Stimulated activated CD4-positive, alpha-beta T cell treated with anti-CD3 and anti-CD28 coated beads, Interleukin-1b, Interleukin-23, amount 100 ng/mL, for 1 hour (primary cell): ENCODE measurements at places on chromosomes 13 and 19.

GRCh38 chr19:51547397-51548212 lies 16.1 kb upstream of the SIGLEC6 start:
- no peak for DNase-seq

GRCh38 chr13:30052120-30052519 lies 201.7 kb upstream of the UBL3 start:
- no peak for DNase-seq

- DNase-seq: no peak
These were observed 25.1 kb downstream of the CARD8 start for GRCh38 chr19:48230555-48231129.

DNA sequence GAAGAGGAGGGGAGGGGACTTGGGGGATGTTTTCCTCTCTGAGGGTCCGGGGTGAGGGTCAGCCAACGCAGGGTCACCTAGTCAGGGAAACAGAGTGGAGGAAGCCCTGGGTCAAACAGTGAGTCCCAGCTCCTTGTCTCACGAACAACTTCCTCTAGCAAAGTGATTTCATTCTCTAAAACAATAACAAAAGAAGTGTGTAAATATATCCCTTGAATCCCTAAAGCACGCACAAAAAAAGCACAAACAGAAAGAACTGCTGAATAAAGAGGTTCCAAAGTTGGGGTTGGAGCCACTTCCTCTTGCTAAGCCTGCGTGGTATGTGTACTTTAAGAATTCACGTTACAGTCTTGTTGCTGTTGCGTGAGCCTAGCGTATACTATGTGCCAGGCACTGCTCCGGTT lies 1.5 kb upstream of the C5AR2 start:
- no peak for DNase-seq

DNA sequence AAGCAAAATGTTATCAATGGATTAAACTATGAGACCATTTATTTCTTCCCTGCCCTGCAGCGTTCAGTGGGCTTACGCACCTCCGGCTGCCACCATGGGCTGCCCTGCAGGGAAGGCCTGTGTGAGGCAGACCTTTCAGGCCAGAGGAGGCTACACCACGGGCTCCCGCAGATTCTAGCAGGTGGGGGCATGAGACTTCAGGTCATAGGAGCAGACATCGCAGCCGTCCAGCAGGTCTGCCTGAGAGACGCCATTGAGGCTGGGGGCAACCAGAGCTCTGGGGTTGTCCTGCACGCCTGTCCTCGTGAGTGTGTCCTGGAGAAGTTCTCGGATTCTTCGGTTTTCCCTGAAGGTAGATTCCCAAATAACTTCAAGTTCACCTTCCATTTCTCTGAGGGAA lies 9.4 kb upstream of the SLC7A9 start:
- no peak for DNase-seq

DNA sequence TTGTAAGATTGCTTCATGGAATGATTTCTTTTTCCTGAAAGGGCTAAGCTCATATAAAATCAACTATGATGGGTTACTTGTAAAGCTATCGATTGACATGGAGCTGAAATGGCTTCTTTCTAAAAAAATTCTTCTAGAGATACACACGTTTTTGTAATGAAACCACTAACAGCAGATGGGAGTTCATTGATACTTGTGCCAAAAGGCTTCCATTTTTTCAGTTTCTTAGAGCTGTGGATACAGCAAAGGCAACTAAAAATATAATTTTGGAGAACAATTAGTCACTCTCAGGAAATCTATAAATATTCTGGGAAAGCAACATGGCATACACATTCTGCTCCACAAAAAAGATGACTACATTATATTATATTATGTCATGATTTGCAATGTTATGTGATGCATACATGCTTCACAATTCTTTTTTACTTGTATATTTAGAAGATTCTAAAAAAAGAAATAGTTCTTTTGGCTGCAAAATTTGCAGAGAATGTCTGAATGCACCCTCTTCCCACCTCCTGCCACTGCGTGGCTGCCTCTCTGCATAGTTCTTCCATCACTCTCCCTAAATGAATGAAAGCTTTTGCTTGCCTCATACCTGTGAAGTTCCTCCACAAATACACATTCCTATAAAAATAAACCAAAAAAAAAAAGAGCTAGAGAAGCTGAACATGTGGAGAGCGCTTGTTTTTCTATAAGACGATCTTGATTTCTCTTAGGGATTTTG lies 802.5 kb downstream of the EFNB2 start:
- DNase-seq: no peak

DNA sequence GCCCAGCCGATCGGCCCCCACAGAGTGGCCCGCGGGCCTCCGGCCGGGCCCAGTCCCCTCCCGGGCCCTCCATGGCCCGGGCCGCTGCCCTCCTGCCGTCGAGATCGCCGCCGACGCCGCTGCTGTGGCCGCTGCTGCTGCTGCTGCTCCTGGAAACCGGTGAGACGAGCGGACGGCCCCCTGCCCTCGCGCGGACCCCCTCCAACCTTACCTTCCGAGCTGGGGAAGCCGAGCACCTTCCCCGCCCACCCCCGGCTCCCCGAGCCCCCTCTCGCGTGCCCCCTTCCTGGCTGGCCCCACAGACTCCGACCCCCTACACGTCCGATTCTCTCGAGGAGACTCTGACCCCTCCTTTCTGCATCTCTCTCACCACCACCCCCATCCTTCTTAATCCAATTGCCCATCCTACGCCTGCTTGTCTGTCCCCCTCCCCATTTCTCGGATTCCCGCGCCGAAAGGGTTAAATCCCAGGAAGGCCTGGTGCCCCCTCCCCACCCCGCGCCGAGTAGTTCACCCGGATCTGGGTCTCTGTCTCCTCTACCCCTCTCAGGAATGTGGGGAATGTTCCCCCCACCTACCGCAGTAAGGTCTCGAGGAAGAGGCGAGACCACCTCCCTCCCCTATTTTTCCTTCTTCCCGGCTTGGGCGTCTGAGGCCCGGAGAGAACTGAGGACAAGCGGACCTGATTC lies 502 bp downstream of the NECTIN2 start:
- no peak for DNase-seq

DNA sequence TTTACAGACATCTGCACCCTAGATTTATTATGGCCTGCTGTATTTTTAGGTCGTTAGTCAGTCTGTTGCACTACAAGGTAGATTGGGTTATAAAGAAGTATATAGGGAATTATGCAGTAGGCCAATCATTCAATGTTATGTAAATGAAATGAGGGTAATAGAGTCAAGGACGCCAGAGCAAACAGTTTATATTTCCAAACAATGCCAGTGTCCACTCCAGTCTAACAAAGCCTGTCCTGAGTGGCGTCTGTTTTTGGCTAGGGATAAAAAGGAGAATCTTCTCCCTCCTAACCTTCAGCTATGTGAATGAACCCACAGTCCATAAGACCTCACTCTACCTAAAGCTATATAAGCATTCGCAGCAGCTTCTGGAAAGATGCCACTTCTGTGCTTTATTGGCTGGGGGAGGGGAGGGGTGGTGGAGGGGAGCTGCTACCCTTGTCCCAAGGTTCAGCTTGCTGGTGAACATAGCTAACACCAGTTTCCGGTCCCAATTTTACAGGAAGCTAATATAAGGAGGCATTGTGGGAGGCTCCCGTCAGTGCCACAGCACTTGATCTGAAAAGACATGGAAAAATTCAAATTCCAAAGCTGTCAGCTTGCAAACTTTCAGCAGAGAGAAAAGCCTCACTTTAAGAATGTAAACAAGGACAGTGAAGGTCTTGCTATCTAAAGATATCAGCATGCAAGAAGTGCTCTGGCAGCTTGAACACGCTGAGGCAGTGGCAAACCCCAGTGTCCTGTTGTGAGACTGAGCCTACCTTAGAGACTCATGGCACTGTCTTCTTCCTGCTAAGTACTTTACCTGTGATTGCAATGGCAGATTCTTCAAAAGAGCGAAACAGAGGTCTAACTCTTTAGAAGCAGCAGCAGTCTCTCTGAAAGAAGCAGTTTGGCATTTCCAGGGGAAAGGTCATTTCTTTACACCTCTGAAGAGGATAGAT lies 369.9 kb downstream of the PCDH9 start:
- DNase-seq: no peak

DNA sequence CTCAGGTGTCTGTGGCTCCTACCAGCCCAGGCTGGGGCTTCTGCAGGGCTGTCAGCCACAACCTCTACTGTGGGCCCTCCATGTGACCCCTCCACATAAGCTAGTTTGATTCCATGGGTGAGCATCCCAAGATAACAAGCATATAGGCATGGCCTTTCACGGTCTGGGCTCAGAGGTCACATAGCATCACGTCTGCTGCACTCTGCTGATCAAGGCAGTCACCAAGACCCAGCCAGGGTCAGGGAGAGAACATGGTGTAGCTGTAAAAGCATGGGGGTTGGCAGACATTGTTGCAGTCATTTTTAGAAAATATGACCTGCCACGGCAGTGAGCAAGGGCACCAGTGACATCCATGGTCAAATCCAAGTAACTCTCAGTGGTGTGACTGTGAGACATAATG lies 698.8 kb downstream of the UQCRFS1 start:
- DNase-seq: no peak

GRCh38 chr13:30437177-30437576 lies 14.9 kb downstream of the UBE2L5 start:
- DNase-seq: no peak

DNA sequence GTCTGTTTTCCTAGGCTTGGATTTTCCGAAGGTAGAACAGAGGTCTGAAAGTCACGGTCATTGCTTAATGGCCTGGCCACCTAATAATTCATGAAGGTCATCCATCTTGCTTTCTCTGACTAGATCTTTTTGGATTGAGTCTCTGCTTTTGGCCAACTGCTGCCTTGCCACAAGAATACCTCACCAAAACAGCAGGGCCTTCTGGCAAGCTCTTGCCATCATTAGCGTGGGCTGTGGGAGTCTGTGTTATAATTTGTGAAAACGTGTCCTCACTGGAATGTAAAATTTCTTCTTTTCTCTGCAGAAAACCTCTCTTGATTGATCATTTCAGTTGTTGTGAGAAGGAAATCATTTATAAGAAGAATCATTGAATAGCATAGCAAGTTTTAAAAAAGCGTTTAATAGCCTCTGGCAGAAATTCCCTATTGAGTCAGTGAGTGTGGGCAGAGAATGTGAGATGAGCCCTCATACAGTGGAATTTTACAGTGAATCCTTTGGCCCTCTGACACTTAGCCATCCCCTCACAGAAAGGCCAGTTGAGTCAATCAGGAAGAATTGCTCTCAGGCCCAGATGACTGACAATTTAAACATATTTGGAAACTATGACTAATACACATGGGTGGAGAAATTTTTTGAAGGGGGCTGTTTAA lies 43.2 kb upstream of the ERICH6B start:
- DNase-seq: no peak

DNA sequence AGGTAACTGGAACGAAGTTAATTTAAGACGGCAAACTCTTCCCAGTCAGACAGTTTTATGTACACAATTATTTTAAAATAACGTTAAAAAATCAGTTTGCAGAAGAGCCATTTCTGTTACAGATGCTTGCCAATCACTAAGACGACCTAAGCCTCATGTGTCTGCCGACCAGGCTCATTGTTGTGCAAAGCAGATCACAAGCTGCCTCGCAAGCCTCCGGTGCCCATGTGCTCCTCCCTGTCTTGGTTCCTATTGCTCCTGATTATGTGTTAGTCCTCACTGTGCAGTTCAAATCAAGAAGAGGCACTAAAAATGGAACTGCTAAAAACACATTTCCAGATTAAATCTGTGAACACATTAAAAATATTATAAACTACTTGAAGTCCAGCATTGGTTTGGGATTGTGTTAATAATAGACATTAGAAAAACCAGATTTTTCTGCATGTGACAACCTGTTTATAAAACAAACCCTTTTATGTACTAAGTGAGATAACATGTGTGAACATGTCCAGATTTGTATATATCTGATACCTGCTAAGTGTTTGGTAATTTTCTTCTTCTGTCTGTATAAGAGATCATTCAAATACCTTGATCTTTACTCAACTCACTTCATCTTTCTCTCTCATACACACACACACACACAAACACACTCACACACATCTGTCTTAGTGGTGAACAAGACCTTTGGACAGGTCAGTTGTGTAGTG lies 81.9 kb upstream of the SLC15A1 start:
- no peak for DNase-seq

DNA sequence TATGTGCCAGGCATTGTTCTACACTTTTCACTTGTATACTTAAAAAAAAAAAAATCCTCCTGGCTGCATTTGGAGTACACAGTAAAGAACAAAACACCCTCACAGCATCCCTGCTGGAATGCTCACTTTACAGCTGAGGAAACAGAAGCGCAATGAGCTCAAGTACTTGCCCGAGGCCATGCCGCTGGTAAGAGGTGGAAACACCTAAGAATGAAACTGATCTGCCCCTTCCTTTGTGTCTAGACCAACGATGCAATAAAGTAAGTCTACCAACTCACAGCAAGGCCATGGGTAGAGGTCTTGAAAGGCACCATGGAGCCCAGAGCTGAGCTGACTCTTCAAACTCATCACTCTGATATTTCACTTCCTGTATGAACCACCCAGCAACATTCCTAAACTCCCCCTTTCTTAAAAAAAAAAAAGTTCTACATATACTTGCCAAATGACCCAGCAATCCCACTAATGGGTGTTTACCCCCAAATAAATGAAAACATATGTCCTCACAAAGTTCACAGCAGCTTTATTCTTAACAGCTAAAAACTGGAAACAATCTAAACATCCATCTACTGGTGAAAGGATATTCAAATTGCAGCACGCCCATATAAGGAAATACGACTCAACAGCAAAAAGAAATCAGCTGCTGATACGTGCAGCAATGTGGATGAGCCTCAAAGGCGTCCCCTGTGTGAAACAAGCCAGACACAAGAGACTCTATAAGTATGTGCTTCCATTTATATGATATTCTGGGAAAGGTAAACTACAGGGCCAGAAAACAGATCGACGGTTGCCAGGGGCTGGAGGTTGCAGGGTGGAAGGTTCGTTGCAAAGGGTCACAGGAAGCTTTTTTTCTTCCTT lies 236.6 kb upstream of the MAB21L1 start:
- DNase-seq: no peak

DNA sequence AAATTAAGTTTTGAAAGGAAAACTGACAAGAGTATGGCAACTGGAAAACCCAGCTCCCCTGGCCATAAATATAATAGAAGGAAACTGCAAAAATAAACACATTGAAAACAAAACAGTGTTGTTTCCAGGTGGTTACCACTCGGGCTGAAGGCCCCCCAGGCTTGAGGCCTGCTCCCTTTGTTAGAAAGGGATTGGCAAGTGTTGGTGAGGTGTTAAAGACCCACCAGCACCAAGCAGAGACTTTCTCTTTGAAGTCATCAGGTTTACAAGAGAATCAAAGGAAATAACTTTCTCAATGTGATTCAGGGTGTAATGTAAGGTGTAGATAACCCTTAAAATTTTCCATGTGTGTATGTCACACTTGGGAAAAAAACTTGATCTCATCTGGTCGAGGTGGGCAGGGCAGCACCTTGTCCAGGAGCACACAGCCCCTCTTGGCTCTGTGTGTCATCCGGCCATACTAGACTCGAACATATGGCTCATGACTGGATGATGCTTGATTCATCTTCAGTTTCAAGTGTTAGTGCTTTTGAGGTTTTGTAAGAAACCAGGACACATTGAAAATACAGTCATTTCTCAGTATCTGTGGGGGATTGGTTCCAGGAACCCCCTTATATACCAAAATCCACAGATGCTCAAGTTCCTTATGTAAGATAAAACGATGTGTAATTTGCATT lies 7.8 kb downstream of the ACTN4 start:
- no peak for DNase-seq

- no peak for DNase-seq
These were observed 42.2 kb upstream of the SERP2 start for GRCh38 chr13:44331446-44331845.

- DNase-seq: no peak
These were observed 473 bp downstream of the TMIGD2 start for GRCh38 chr19:4301590-4302242.
